ENCODE measurements at places on chromosomes 5 and 9.

- no peak for DNase-seq
Observed at GRCh38 chr9:35619800-35620158, 1.6 kb upstream of the CD72 start.

DNA sequence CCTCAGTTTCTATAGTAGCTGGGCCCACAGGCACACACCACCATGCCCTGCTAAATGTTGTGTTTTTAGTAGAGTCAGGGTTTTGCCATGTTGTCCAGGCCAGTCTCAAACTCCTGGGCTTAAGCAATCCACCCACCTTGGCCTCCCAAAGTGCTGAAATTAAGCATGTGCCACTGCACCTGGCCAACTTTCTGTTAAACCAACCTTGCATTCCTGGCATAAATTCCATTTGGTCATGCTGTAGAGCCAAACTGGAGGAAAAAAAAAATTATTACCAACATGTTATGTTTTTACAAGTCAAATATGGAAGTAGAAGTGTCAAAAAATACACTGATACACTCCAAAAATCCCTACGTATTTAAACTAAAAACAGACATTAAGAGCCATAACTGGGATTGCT, 54.1 kb downstream of the ERMP1 start:
- no peak for DNase-seq

DNA sequence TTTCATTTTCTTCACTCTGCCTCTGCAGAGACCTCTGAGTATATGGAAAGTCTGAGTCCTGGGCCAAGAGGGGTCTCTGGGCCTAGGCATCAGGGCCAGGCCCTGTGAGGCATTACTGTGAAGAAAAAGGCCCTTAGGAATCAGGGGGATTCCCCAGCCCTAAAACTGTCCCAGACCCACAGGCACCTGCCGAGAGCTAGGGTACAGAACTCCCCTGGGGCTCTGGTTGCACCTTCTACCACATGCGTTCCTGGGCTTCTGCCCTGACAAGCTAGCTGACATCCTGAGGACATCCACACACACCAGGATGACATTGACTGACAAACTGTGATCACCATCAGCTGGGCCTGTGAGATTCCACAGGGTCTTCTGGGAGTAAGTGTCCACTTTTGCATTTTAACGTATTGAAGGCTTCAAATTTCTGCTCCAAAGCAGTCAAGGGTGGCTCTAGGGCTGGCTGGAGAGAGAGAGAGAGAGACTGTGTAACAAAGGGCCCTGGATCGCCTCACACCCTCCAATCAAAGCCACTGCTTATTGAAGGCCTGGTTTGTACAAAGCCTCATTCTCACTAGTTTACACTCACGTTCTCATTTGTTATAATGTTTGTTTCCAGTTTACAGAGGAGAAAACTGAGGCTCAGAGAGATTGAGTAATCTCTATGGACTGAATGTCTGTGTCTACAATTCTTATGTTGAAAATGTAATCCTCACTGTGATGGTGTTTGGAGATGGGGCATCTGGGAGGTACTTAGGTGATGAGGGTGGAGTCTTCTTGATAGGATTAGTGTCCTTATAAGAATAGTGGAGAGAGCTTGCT, 45.1 kb downstream of the TGFBI start:
- DNase-seq, result no peak

DNA sequence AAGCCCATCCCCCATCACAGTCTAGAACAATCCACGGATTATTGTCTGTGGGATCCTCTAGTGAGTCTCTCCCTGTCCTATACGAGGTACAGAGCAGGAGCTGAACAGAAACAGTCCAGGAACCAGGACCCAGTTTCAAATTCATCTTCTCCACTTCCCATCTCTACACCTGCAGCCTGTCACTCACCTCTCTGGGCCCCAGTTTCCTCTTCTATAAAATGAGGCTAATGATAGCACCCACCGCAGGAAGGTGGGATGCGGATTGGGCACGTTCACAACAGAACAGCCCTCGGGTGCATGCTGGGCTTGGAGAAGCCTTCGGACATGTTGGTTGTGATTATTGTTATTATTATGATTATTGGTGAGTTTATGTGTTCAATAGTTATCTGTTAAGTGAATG, 78.5 kb downstream of the ANKRD33B start:
- no peak for DNase-seq

GRCh38 chr9:137226338-137227053, 806 bp upstream of the RNF224 start:
- DNase-seq, result no peak

- peak; percentile 67 for DNase-seq
Observed at GRCh38 chr5:9361835-9362234, 184.0 kb downstream of the SEMA5A start.

DNA sequence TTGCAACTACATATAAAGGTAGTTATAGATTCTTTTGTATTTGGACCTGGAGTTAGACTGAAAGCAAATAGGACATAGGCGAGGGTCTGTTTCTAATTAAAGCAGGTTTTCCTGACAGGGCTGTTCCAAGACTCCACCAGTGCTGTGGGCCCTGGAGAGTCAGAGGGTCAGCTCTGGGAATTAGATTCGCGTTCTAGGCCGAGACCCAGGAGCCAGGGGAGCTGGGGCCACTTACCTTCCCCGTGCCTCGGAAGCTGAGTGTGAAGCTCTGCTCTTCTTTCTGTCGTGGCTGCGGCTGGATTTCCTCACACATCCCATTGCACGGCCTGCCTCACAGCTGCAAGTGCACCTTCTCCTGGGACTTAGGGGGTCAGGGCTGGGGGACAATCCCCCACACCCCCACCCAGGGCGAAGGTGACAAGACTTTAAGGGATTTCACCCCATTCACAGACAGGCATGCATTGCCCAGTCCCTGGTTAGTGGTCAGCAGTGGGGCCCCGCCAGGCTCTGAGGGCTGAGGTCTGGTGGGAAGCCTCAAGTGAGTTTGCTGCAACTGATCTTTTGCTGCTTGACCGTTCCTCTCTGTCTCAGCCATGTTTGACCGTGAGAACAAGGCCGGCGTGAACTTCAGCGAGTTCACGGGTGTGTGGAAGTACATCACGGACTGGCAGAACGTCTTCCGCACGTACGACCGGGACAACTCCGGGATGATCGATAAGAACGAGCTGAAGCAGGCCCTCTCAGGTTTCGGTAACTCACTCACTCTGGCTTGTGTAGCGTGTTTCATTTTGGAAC, 15.3 kb upstream of the AHRR start:
- no peak for DNase-seq

DNA sequence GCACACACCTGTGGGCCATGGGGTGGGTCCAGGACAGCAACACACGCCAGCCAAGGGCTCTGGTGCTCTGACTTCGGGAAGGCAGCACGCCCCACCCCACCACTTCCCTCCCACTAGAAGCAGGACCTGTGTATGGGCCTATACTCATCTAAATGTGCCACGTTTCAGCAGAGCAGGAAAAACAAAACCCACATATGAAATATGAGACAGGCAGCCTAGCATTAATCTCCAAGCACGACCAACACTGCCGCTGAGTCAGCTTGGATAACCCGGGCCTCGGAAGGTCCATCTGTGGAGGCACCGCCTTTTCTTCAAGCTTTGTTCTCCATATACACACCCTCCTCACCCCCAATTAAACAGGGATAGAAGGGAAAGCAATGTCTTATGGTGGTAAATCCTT, 203.1 kb downstream of the ROR2 start:
- no peak for DNase-seq

DNA sequence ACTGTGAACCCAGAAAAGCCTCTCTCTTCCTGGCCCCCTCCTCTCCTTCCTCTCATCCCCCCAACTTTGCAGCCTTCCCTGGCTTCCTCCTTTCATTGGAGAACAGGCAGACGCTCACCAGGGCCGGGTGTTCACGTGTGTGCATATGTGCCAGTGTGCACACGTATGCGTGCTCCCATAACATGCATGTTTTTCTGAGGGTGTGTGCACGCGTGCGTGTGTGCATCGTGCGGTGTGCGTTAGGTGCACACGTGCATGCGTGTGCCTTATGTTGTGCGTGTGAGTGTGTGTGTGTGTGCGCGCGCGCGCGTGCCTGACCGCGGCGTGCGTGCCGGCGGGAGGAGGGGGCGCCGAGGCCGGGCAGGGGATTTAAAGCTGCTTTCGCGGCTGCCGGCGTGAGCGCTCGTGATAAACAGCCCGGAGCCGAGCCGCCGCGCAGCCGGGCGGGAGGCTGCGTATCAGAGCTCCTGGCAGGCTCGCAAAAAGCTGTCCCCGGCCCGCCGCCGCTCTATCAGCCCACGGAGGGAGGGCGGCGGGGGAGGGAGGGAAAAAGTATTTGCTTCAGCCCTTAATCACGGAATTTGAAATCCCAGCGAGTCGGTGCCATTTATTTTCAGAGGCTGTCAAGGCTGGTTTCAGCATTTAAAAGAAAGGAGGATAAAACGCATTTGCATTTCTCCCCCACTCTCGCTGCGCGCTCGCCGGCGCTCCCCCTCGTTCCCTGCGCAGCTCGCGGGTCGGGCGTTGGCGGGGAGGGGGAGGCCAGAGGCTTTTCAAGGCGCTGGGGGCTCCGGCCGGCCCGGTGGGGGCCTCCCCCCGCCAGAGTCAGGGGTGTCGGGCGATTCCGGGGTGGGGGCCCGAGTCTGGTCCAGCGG, 183.9 kb downstream of the C9orf50 start:
- DNase-seq, result peak; percentile 78
